IMR-90 (cell line): ENCODE measurements at places on chromosomes 7 and 10. TPM values are rescaled to one million over a fixed set of nuclear protein-coding genes. Genes with fewer than 3 reads are reported as not detected.

GRCh38 chr10:74263996-74264395 is 113.0 kb downstream of the ADK start:
- no peak for DNase-seq

GRCh38 chr10:123896246-123896927 is 4.8 kb upstream of the CPXM2 start:
- no peak for DNase-seq

OR6V1 gene
- not detected in 2 replicates for total RNA-seq

DNA sequence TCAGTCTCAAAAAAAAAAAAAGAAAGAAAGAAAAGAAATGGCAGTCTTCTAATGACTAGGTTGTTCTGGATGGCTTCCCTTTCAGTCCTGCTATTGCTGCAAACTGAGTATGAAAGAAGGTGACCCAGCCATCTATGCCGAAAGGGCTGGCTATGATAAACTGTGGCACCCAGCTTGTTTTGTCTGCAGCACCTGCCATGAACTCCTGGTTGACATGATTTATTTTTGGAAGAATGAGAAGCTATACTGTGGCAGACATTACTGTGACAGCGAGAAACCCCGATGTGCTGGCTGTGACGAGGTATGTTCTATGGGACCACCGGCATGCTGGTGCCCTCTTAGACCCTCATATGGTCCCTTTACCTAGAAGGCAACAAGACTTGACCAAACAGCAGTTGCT is 41.3 kb downstream of the TES start:
- DNase-seq = no peak

DCLRE1A gene
- total RNA-seq = 6.3 and 7.8 TPM in 2 replicates
